ENCODE measurements at places on chromosomes 2 and 18. TPM values are rescaled to one million over a fixed set of nuclear protein-coding genes. Genes with fewer than 3 reads are reported as not detected.

- no peak overlapping the region for H3K27ac ChIP-seq
- H3K4me1 ChIP-seq: no peaks in the 10 kb centered on the region
- no peaks in the 10 kb centered on the region for H3K27me3 ChIP-seq
- DNase-seq: no peak
These were observed 169.4 kb downstream of the NEDD4L start for GRCh38 chr18:58213440-58213839.

GRCh38 chr2:199462347-199462955 lies 4.7 kb upstream of the SATB2 start:
- no peak overlapping the region for H3K27ac ChIP-seq
- DNase-seq: no peak
- no peaks in the 10 kb centered on the region for H3K36me3 ChIP-seq
- H3K4me1 ChIP-seq: peaks cover 23% of the 10 kb centered on the region
- H3K4me3 ChIP-seq: peak overlapping the region; percentile 64
- peaks cover 40% of the 10 kb centered on the region for H3K27me3 ChIP-seq

GRCh38 chr2:61962095-61962984 lies 56.9 kb downstream of the COMMD1 start:
- H3K36me3 ChIP-seq: no peaks in the 10 kb centered on the region
- DNase-seq: no peak
- H3K4me1 ChIP-seq: no peaks in the 10 kb centered on the region
- no peak overlapping the region for H3K4me3 ChIP-seq
- no peaks in the 10 kb centered on the region for H3K27me3 ChIP-seq

- H3K27me3 ChIP-seq: no peaks in the 10 kb centered on the region
- H3K27ac ChIP-seq: no peak overlapping the region
- peak overlapping the region; percentile 53 for H3K4me3 ChIP-seq
- no peaks in the 10 kb centered on the region for H3K36me3 ChIP-seq
- no peaks in the 10 kb centered on the region for H3K4me1 ChIP-seq
- DNase-seq: no peak
These were observed 93.7 kb upstream of the ZNF516 start for GRCh38 chr18:76588601-76589226.

GRCh38 chr2:135694711-135695110 lies 46.9 kb upstream of the UBXN4 start:
- H3K27me3 ChIP-seq: no peaks in the 10 kb centered on the region
- no peak overlapping the region for H3K4me3 ChIP-seq
- H3K36me3 ChIP-seq: no peaks in the 10 kb centered on the region
- DNase-seq: no peak

GRCh38 chr2:74908748-74909444 lies 49.5 kb upstream of the POLE4 start:
- no peak overlapping the region for H3K27ac ChIP-seq
- DNase-seq: no peak
- H3K27me3 ChIP-seq: no peaks in the 10 kb centered on the region
- H3K36me3 ChIP-seq: no peaks in the 10 kb centered on the region
- H3K4me3 ChIP-seq: no peak overlapping the region

DNA sequence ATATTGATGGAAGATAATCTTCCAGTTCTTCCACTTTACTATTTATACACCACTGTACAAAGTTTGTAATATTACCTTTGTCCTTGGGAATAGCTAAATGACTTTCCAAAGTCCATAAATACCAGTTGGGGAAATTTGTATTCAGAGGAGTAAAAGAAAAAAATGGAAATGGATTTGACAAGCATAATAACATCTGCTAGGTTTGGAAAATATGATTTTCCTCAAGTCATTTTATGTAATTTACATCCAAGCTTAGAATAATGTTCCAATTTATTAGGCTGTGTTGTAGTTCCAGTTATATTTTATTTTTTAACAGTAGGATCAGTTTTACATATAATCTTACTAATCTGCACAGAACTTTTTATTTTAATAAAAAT lies 563.0 kb upstream of the PKDCC start:
- DNase-seq: no peak
- peaks cover 3% of the 10 kb centered on the region for H3K4me1 ChIP-seq
- no peaks in the 10 kb centered on the region for H3K36me3 ChIP-seq
- no peak overlapping the region for H3K4me3 ChIP-seq
- H3K27ac ChIP-seq: no peak overlapping the region

DNA sequence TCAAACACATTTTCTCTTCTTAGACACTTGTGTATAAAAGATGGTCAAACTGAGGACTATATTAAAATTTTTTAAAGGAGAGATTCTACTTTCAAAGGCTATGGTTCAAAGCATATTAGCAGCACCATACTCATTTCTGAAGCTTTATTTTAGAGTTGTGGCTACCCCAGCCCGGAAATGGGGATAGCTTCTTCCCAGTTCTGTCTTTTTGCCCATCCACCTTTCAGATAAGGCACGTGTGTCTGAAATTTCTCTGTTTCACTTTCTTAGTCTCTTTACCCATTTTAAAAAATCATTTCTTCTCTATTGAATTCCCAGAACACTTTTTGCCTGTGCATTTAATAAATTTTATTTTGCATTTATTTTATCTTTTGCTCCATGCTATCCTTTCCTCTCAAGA lies 431.5 kb downstream of the RNF144A start:
- no peak for DNase-seq
- no peak overlapping the region for H3K4me3 ChIP-seq
- no peaks in the 10 kb centered on the region for H3K36me3 ChIP-seq

DNA sequence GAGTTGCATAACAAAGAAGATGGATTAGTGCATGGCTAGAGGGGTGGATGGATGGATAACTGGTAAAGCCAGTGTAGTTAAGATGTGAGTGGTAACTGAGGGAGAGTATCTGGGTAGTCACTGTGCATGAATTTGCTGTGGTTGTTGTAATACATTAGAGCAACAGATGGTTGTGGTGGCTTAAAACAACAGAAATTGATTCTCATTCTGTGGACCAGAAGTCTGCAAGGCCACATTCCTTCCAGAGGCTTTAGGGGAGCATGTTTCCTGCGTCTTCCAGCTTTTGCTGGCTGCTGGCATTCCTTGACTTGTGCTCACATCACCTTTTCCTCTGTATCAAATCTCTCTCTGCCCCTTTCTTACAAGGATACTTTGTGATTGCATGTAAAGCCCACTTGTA lies 155.4 kb downstream of the ASB1 start:
- H3K27me3 ChIP-seq: no peaks in the 10 kb centered on the region
- DNase-seq: no peak

- H3K27me3 ChIP-seq: no peaks in the 10 kb centered on the region
- H3K27ac ChIP-seq: no peak overlapping the region
- no peaks in the 10 kb centered on the region for H3K36me3 ChIP-seq
- peaks cover 7% of the 10 kb centered on the region for H3K4me1 ChIP-seq
- H3K4me3 ChIP-seq: no peak overlapping the region
- no peak for DNase-seq
These were observed 652 bp downstream of the NEU4 start for GRCh38 chr2:241809383-241810306.

- H3K36me3 ChIP-seq: no peaks in the 10 kb centered on the region
- H3K4me3 ChIP-seq: no peak overlapping the region
- no peak overlapping the region for H3K27ac ChIP-seq
- H3K4me1 ChIP-seq: peaks cover 21% of the 10 kb centered on the region
- no peaks in the 10 kb centered on the region for H3K27me3 ChIP-seq
These were observed 6.5 kb downstream of the RNF149 start for GRCh38 chr2:101302016-101302415.

- H3K27ac ChIP-seq: no peak overlapping the region
- H3K27me3 ChIP-seq: no peaks in the 10 kb centered on the region
- H3K4me1 ChIP-seq: no peaks in the 10 kb centered on the region
- DNase-seq: no peak
These were observed 107.7 kb downstream of the ICA1L start for GRCh38 chr2:202763916-202764315.

GRCh38 chr18:66124394-66124793 lies 373.6 kb downstream of the CDH7 start:
- H3K4me1 ChIP-seq: no peaks in the 10 kb centered on the region
- H3K36me3 ChIP-seq: no peaks in the 10 kb centered on the region
- no peaks in the 10 kb centered on the region for H3K27me3 ChIP-seq
- DNase-seq: no peak

DNA sequence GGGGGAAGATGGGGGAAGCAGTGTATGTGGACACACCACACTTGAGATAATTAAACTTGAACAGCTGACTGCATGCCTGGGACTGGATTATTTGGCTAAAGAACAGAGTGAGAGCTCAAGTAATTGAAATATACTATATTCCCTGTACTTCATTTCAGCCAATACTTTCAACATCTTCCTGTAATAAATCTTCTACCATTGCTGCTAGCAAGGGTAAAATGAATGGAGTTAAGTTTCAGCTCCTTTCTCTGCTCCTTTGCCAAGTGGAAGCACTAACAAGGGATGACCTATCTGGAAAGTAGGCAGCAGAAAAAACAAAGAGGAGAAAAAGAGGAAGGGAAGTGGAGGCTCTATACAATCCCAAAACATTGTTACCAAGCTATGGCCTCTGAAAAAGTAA lies 50.9 kb downstream of the MMADHC start:
- DNase-seq: no peak
- H3K4me3 ChIP-seq: no peak overlapping the region
- H3K36me3 ChIP-seq: no peaks in the 10 kb centered on the region
- H3K27ac ChIP-seq: no peak overlapping the region
- no peaks in the 10 kb centered on the region for H3K27me3 ChIP-seq

GRCh38 chr18:59912007-59912550 lies 12.3 kb downstream of the PMAIP1 start:
- H3K4me1 ChIP-seq: no peaks in the 10 kb centered on the region
- H3K4me3 ChIP-seq: no peak overlapping the region
- DNase-seq: no peak
- H3K27ac ChIP-seq: no peak overlapping the region
- no peaks in the 10 kb centered on the region for H3K36me3 ChIP-seq

DNA sequence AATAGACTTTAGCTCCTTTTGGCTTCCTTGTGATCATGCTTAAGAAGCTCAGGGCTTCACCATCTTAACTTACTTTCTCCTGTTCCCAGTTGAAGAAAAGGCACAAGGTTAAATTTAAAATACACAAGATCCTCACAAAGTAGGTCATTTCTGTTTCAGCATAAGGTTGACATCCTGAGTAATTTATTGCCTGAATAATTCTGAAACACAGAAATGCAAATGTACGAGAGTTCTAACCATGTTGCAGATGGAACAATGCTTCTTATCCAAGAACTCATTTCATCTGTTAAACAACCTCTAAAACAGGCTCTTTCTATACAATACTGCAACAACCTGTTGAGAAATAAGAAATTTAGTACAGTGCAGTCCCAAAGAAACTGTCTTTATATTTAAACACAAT lies 395.2 kb downstream of the BCL11A start:
- H3K36me3 ChIP-seq: no peaks in the 10 kb centered on the region
- H3K4me1 ChIP-seq: no peaks in the 10 kb centered on the region
- H3K27ac ChIP-seq: no peak overlapping the region
- no peak overlapping the region for H3K4me3 ChIP-seq
- H3K27me3 ChIP-seq: no peaks in the 10 kb centered on the region
- no peak for DNase-seq

DNA sequence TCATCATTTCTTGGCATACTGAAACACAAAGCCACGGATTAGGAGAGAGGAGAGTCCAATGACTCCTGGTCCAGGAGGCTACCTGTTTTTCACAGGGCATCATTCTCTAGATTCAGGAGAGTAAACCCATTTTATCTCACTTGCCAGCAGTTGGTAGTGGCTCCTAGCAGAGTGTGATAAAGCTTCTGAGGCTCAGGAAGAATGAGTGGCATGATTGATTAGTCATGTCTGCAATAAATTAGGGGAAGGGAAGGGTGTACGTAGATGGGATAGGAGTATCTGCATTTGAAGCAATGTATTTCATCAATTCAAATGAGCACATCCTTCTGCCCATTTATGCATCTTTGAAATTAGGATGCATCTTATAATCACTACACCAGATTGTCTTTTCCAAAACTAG lies 31.1 kb upstream of the PNO1 start:
- H3K27ac ChIP-seq: no peak overlapping the region
- H3K36me3 ChIP-seq: no peaks in the 10 kb centered on the region
- H3K27me3 ChIP-seq: no peaks in the 10 kb centered on the region
- DNase-seq: no peak
- no peaks in the 10 kb centered on the region for H3K4me1 ChIP-seq

- no peaks in the 10 kb centered on the region for H3K4me1 ChIP-seq
- H3K27ac ChIP-seq: no peak overlapping the region
- no peak for DNase-seq
These were observed 196.2 kb downstream of the VWC2L start for GRCh38 chr2:214607051-214607450.

DNA sequence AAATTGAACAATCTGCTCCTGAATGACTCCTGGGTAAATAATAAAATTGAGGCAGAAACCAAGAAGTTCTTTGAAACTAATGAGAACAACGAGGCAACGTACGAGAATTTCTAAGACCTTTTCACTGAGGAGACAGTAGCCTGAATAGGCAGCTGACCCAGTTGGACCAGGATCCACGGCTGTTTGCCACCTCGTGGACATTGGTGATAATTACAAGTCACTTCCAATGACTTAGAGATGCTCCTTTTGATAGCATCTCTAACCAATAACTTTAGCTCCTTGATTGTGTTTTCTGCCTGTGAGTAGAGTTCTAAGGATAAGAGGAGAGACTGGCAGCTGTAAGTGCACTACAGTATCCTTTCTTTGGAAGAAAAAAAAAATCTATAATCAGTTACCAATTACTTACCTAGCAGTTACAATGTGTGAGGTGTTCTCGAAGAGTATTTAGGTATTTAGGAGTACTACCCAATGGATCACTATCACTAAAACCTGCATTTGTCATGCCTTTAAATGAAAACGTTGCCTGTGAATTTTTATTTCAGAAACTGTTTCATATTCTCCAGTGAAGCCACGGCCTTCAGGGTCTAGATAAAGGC lies 31.3 kb upstream of the CNTNAP5 start:
- no peak overlapping the region for H3K4me3 ChIP-seq
- no peaks in the 10 kb centered on the region for H3K36me3 ChIP-seq
- no peaks in the 10 kb centered on the region for H3K4me1 ChIP-seq
- H3K27me3 ChIP-seq: no peaks in the 10 kb centered on the region
- no peak for DNase-seq
- H3K27ac ChIP-seq: no peak overlapping the region

TWIST2 gene
- 108 TPM for total RNA-seq

DAPL1 gene
- not detected for total RNA-seq

GCG gene
- total RNA-seq: not detected

LBX2 gene
- total RNA-seq: 3.0 TPM

DYNC1I2 gene
- total RNA-seq: 81.0 TPM

GBX2 gene
- not detected for total RNA-seq

RGPD3 gene
- total RNA-seq: 0.75 TPM

REG1A gene
- 0.96 TPM for total RNA-seq

PPP1R1C gene
- total RNA-seq: not detected

CYTIP gene
- 5.5 TPM for total RNA-seq
